ENCODE measurements at places on chromosomes 3 and 15.
A peak's percentile ranks its signal among the peaks of the same experiment; 100 is the strongest.

DNA sequence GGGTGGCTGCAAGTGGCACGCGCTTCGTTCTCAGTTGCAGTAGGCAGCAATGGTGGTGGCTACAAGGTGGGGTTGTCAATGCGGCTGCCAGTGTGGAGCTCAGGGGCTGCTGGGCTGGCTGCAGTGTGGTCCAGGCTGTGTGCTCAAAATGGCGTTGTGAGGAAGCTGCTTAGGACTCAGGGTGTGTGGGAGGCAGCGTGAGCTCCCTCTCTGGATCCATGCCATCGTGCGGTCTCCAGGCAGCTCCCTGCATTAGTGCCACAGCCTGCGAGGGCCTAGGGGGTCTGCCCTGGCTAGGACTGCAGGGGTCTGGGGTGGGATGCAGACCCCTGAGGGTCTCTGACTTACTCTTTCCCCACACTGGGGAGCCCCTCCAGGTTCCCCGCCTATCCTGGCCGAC, 397.2 kb downstream of the OCA2 start:
- DNase-seq: no peak

- DNase-seq: peak; percentile 21
These were observed 9.0 kb upstream of the CD47 start for GRCh38 chr3:108099679-108100428.

GRCh38 chr3:7282988-7283387, 422.1 kb downstream of the GRM7 start:
- DNase-seq: no peak

- DNase-seq: no peak
These were observed 31.1 kb upstream of the SUCLG2 start for GRCh38 chr3:67685499-67685898.

DNA sequence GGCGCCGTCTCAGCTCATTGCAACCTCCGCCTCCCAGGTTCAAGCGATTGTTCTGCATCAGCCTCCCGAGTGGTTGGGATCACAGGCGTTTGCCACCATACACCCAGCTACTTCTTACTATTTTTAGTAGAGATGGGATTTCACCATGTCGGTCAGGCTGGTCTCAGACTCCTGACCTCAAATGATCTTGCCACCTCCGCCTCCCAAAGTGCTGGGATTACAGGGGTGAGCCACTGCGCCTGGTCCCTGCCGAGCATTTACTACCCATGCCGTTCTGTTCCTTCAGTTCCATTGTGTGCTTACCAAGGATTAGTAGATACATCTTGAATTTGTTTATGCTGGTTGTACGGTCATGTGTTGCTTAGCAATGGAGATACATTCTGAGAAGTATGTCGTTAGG, 10.3 kb downstream of the CHD2 start:
- no peak for DNase-seq

GRCh38 chr15:80404057-80404760, at the start of gene ARNT2:
Gene ARNT2 (plus strand): TSS chr15:80404382. CDS start chr15:80404516, 134 bp downstream.
- DNase-seq: no peak

GRCh38 chr3:121981473-121981872, 40.6 kb downstream of the ILDR1 start:
- DNase-seq: no peak

DNA sequence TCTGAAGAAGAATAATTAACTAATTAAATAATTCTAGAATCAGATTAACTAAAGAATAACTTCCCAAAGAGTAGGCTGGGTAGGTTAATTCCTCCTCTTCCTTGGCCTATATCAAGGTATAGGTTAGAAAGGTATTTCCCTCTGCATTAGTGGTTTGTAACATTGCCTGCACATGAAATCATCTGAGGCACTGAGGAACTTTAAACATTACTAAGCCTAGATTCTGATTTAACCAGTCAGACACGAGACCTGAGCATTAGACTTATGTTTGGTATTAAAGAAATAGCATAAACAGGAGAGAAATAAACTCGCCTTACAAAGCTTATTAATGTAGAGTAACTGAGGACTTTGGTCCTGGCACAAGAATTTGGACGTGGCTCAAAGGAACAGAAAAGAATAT, 84.2 kb downstream of the FGF7 start:
- no peak for DNase-seq

DNA sequence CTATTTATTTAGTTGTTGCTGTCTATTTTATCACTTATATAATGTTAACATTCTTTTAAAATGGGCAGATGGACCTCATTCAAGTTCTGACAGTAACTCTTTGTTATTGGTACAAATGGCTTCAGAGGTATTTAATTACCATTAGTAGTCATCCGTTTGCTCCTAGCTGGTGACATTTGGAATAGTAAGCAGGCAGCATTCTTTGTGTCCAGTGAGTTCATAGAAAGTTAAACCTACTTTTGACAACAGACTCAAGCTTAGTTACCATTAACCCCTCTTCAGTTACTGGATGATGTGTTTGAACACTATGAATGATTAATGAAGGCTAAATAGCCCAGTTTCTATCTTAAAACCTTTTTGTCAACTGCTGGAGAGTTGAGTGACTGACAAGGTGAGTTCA, 500.7 kb upstream of the ATP11B start:
- no peak for DNase-seq

GRCh38 chr3:148074946-148075345, 622.8 kb upstream of the AGTR1 start:
- DNase-seq: no peak

DNA sequence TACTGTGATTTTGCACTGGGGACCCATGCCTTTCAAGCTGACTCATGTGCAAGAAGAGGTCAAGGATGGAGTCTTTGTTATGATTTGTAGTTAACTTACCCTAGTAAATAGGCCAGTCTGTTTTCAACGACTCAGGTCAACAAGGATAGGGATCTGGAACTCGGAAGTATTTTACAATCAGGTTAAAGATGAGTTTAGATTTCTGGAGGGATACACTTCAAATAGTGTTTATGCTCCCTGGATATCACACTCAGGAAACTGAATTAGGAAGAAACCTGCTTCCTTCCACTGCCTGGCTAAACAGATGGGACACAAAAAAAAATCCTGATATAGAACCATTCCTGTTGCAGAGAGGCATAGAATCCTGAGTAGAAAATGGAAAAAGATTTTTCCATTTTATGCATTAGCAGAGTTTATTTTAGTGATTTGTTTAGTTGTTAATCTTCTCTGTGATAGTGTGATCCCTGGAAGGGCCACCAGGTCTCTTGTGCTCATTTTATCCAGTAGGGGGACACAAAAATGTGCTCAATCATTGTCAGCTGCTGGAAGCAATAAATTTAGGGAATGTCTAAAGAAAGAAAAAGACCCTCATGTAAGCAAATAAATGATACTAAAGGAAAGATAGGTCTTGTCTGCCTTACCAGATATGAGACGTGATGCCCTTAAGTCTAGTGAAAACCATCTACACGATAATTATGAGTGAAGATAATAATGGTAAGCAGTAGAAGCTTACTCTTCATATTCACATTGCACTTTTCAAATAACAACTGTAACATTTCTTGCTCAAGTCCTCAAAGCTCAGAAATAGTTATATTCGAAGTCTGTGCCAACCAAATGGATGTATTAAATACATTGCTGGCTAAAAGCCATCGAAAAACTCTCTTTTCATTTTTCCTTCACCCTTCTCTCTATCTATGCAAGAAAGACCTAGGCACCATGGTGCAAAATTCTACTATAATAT, 452.1 kb upstream of the KCNMB2 start:
- DNase-seq: no peak

GRCh38 chr3:27978440-27978839, 256.3 kb upstream of the EOMES start:
- DNase-seq: no peak

DNA sequence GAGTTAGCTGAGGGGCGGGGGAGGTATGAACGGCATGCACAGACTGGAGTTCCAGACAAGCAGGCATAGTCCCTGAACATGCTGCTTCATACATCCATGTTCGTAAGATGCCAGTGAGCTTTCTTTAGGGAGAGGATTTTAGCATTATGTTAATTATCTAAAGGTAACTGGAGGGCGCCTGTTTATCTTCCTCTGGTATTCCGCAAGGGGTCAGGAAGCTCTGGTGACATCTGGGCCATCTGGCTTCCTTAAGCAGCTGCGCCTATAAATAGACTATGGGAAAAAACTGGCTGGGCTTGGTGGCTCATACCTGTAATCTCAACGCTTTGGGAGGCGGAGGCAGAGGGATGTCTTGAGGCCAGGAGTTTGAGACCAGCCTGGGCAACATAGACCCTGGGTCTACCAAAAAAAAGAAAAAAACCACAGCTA, 1.5 kb upstream of the FBXO22 start:
- DNase-seq: no peak

GRCh38 chr3:45712434-45713110, 23.4 kb downstream of the SACM1L start:
- no peak for DNase-seq

GRCh38 chr3:100254168-100254777, 6.5 kb upstream of the TBC1D23 start:
- DNase-seq: peak; percentile 14

GRCh38 chr15:80906159-80906766, 83.4 kb downstream of the MESD start:
- no peak for DNase-seq

- DNase-seq: no peak
These were observed 2.4 kb downstream of the HYKK start for GRCh38 chr15:78509726-78510312.

- DNase-seq: no peak
These were observed 5.2 kb upstream of the TMEM40 start for GRCh38 chr3:12764171-12764776.

GRCh38 chr3:130606336-130606735, 89.4 kb downstream of the COL6A6 start:
- DNase-seq: no peak

- no peak for DNase-seq
These were observed 2.3 kb upstream of the INSYN1 start for GRCh38 chr15:73755481-73755880.

GRCh38 chr3:37704064-37704463, 157.6 kb upstream of the CTDSPL start:
- no peak for DNase-seq

DNA sequence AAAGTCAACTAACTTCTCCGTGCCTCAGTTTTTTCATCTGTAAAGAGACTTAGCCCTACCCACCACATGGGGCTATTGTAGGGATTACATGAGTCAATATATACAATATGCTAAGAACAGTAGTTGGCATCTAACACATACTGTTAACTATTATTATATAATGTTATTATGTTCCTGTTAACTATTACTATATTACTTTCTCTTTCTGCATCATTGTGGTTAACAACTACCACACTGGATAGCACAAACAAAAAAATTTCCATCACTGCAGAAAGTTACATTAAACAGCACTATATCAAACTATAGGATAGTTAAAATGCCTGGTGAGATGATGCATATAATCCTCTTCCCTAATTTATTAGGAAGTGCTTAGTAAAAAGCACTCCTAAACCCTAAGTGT, 23.7 kb downstream of the STAG1 start:
- DNase-seq: no peak

- no peak for DNase-seq
These were observed 154.0 kb upstream of the PRICKLE2 start for GRCh38 chr3:64379221-64379620.

GRCh38 chr3:174342941-174343501, 516.1 kb upstream of the NAALADL2 start:
- DNase-seq: no peak

DNA sequence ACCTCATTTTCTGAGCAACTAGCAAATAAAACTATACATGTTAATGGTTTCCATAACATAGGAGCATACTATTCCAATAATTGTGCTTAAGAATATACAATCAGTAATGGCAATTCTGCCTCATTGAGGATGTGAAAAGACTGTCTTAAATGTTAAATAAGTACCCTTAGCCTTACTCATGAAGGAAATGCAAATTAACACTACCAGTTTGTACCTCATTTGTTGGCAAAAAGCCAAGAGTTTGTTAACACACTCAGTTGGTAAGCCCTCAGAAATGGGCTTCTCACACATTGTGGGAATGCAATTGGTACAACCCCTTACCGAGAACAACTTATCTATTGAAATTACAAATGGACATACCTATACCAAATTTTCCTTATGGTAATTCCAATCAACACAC, 9.2 kb upstream of the STT3B start:
- no peak for DNase-seq

GRCh38 chr3:61765157-61765876, 203.9 kb downstream of the PTPRG start:
- no peak for DNase-seq

DNA sequence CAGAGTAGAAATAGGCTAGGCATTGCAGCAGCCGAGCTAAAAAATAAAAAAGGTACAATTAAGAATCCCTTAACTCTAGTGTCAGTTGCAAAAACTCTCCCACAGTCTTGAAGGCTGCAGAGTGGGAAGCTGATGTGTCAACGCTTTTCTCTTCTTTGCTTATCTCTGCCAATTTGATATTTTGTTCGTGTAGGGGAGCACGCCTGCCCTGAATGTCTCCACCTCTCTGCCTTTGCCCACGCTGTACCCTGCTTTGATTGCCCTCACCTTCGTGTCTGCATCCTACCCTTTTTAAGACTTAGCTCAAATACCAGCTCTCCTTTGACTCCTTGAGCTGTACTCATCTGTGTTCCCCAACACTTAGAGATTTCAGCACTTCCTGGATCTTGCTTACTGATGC, 155.4 kb upstream of the CADPS start:
- DNase-seq: no peak

DNA sequence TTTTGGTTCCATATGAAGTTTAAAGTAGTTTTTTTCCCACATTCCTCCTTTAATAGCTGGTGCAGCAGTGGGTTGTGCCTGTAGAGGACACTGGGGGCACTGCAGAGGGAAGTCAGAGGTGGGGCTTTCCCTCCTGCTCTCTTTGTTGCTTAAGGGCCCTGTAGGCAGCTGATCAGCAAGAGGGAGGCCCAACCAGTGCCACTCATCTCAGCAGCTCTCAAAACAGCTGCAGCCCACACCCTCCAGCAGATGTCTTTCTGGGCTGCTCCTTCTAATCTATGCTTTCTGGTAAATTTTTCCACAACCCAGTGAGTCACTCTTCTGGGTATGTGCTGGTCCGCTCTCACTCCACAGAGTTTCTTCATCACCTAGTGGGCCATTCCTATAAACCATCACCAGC, 263.8 kb downstream of the FEZF2 start:
- no peak for DNase-seq

- DNase-seq: no peak
These were observed 1.4 kb upstream of the MAGEL2 start for GRCh38 chr15:23648920-23649515.

- DNase-seq: no peak
These were observed 21.0 kb downstream of the PFKFB4 start for GRCh38 chr3:48535578-48535977.

DNA sequence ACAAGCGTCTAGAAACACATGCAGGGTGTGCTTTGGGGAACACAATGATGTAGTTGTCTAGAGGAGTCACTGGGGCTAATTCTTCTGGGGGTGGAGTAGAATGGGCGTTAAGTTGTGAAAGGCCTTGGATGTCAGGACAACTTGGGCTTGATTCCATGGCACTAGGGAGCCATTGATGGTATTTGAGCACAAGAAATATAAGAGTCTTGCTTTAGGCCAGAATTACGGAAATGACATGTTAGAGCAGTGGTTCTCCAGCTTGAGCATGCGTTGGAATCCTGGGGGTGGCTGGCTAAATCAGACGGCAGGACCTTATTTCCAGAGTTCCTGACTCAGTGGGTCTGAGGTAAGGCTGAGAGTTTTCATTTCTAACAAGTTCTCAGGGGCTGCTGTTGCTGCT, 29.2 kb upstream of the SMAD6 start:
- DNase-seq: no peak

GRCh38 chr3:108546247-108546646, 35.9 kb upstream of the MYH15 start:
- DNase-seq: no peak

GRCh38 chr3:99324636-99325203, 313.7 kb upstream of the COL8A1 start:
- no peak for DNase-seq

Data from effector memory CD8-positive, alpha-beta T cell (primary cell).